ENCODE measurements at places on chromosomes 1 and 21. TPM values are rescaled to one million over a fixed set of nuclear protein-coding genes. Genes with fewer than 3 reads are reported as not detected.

DNA sequence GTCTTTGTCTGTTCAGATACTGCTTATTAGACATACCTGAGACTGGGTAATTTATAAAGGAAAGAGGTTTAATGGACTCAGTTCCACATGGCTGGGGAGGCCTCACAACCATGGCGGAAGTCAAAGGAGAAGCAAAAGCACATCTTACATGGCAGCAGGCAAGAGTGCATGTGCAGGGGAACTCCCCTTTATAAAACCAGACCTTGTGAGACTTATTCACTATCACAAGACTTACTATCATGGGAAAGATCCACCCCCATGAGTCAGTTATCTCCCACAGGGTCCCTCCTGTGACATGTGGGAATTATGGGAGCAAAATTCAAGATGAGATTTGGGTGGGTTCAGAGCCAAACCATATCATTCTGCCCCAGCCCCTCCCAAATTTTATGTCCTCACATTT lies 7.1 kb upstream of the PSMA5 start:
- DNase-seq, result no peak

DNA sequence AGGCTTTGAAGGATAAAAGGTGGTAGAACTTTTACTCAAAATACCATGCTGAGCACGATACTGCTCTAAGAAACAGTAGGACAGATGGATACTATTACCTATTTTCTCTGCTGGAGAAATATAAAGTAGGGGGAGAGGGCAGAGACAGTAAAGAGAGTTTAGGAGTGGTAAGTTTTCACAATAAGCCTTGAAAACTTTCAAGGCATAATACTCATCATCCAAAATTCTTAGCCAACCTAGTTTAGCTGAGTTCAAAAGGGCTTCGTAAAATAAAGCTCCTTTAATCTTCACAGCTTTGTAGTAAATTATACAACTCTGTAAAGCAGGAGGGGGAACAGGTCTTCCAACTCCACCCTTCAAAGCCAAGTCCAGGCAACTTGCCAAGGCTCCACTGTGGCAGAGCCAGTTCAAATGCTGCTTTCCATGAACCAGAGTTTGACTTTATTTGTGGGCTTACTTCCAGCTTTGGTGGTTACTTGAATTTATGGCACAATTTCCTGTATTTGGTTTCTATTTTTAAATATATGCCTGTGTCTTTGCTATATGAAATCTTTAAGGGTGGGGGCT lies 15.5 kb downstream of the TEX38 start:
- DNase-seq, result peak; percentile 17

GRCh38 chr1:164806531-164806930 lies 247.5 kb downstream of the PBX1 start:
- DNase-seq, result no peak

DNA sequence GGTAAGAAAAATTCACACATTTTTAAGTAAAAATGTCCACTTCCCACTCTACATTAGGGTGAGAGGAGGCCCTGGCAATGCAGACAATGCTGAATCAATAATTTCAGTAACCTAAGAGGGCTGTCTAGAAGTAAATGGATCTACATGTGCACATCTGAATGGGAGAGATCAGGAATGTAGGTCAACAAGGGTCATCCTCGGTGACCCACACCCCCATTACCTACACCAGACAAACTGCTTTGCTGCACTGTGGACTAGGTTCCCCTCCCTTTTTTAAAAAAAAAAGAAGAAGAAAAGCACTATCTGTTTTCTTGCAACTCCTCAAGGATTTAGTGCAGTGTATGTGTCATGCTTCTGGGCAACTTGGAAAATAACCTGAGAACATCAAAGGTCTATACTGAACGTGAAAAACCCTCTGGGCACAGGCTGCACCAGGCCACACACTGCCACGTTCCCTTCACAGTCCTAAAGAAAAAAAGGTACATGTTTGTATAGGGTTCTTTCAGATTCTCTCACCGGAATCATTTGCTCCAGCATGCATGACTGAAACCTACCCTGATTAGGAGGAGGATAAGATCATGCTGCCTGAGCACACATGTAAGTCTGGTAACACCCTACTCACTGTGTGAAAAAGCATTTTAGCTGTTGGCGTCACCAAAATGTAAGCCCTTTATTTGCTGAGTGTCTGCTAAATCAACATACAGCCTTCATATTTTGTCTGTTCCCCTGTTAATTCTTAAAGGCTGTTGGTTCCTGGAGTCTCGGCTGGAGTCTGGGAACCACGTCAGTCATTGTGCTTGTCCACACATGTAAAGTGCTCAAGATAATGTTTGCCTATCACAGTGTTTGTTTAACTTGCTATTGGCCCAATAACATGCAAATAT lies 341.0 kb downstream of the SMYD3 start:
- no peak for DNase-seq

GRCh38 chr1:55916907-55917306 lies 662.5 kb downstream of the PLPP3 start:
- DNase-seq, result no peak

- peak; percentile 72 for DNase-seq
Measured at GRCh38 chr1:2108213-2108876, 58.1 kb downstream of the PRKCZ start.

DNA sequence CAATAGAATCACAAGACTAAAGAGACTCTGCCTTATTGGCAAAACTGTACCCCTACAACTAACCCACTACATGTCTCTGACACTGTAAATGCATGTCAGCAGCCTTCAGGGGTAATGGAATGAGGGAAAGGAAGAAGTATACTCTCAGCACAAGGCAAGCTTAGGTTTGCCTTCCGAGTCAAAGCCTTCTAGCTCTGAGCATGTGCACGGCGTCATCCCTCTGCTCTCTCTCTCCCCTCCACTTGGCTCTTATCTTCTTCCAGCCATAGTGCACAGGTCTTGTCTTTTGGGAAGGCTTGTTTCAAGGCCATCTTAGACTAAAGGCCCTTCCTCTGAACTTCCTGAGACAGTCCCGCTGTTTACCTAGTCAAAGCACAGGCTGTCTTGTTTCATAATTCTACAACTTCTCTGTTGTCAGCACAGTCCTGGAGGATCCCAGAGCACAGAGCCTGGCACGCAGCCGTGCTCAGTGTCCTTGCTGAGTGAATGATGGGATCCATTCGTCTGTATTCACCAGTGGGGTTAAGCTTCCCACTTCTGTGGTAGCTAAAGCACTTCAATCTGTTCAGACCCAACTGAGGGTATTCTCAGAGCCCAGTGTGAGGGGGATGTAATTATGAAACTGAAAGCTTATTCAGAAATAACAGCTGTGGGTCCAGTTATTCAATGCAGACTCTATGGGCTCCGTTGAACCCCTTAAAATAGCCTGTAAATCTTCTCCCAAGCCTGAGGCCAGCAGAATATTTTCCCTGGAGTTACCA lies 166.5 kb upstream of the PLD5 start:
- no peak for DNase-seq

- no peak for DNase-seq
Measured at GRCh38 chr1:200240656-200241055, 169.2 kb downstream of the ZNF281 start.

DNA sequence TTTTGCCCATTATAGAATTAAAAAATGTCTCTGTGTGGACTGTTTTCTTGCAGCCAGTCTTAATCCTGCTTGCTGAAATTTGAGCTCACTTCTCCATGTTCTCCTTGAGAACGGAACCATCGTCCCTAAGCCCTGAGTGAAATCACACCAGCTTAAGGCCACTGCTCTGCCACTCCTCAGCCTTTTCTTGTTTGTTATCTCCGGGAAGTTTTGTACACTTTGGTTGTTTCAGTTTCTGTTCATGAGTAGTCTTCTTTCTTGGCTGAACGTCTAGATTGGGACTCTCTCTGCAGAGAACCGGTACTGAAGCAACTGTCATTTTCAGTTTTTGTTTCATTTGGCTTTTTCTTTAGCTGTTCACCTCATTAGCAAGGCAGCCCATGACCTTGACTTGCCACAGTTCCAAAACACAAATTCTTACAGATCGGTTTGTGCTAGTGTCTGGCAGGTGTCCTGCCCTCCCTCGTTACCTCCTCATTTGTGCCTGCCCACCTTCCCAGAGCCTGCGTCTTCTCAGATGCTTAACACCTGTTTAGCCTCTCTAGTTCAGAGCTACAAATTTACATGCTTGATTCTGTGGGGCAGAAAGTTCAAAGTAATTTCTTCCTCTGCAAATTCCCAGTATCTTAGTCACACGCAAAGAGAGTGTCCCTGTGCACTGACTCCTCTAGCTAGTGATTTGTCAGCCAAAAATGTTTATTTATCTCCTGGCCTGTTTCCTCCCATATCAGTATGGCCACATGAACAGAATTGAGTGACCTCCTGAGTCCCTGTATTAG lies 12.4 kb downstream of the PSEN2 start:
- DNase-seq, result no peak

The NBPF6 gene
- total RNA-seq, result not detected

Data from kidney (tissue), 22 donors.